Activated CD8-positive, alpha-beta memory T cell treated with anti-CD3 and anti-CD28 coated beads for 4 hours (primary cell): ENCODE measurements at places on chromosomes 2 and 18.

GRCh38 chr2:62744603-62745002 lies 39.1 kb downstream of the EHBP1 start:
- DNase-seq, result no peak

GRCh38 chr2:222284466-222284865 lies 14.3 kb downstream of the PAX3 start:
- no peak for DNase-seq

GRCh38 chr2:44779793-44780192 lies 161.7 kb upstream of the SIX3 start:
- no peak for DNase-seq

- DNase-seq, result no peak
Measured at GRCh38 chr2:160565099-160565845, 71.7 kb upstream of the RBMS1 start.

GRCh38 chr2:64989126-64989981 lies at the start of gene SLC1A4:
TSS of gene SLC1A4 (plus strand) at chr2:64989399. CDS start at chr2:64989644, 245 bp downstream.
- peak; percentile 69 for DNase-seq

GRCh38 chr18:74249181-74249968 lies 42.4 kb downstream of the CYB5A start:
- no peak for DNase-seq

GRCh38 chr2:74554820-74555531 lies 456 bp downstream of the DOK1 start:
- DNase-seq, result no peak

GRCh38 chr2:74756356-74756890 lies 77.5 kb upstream of the HK2 start:
- DNase-seq, result no peak

GRCh38 chr2:67965246-67965645 lies 97.6 kb downstream of the C1D start:
- DNase-seq, result no peak

GRCh38 chr2:201984800-201985525 lies 48.7 kb upstream of the FZD7 start:
- DNase-seq, result no peak

DNA sequence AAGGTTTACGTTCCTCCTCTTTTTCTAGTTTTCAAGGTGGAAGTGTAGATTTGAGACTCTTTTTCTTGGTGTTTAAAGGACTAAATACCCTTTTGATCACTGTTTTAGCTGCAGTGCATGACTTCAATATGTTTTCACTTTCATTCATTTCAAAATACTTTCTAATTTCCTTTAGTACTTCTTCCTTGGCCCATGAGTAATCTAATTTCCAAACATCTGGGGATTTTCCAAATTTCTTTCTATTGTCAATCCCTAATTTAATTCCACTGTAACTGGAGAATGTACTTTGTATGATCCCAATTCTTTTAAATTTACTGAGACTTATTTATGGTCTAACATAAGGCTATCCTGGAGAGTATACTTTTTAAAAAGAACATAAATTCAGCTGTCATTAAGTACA lies 3.8 kb upstream of the RHBDD1 start:
- no peak for DNase-seq

DNA sequence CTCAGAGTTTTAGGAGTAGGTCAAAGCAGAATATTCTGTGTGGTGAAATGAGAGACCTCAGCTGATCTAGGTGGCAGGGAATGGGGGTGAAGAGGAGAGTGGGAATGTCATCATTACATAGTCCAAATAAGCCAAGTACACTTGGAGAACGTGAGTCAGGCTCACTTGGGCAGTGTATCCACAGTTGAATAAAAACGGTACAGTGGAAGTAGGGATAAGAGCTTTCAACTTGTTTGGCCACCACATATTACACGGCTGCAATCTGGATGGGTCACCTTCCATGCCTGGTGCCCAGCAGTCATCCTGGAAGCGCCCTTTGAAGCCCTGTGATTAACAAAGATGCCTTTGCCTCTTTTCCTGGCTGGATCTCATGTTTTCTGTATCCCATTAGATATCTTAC lies 28.6 kb downstream of the MIB1 start:
- DNase-seq, result no peak

DNA sequence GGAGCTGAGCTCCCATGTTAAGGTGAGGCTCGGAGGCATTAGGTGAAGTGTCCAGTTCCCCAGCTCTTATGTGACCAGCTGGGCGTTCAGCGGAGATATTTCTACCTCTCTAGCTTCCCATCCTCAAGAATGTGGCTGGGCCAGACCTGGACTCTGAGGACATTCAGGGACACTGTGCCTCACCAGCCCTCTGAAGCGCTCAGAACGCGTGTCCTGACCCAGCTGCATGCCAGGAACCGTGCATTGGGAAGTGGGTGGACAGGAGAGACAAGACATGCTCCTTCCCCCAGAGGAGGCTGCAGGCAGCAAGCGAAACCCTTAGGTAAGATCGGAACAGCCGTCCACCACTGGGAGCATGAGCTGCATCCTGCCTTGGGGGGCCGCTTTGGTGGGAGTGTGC lies 38.0 kb upstream of the GPAT2 start:
- no peak for DNase-seq

GRCh38 chr2:197239434-197239833 lies 71.1 kb downstream of the ANKRD44 start:
- no peak for DNase-seq

GRCh38 chr2:71832844-71833243 lies 314.8 kb downstream of the CYP26B1 start:
- DNase-seq, result no peak

GRCh38 chr2:52340171-52340570 lies 1308.2 kb upstream of the NRXN1 start:
- no peak for DNase-seq

GRCh38 chr2:10080536-10081304 lies 509 bp upstream of the CYS1 start:
- no peak for DNase-seq

DNA sequence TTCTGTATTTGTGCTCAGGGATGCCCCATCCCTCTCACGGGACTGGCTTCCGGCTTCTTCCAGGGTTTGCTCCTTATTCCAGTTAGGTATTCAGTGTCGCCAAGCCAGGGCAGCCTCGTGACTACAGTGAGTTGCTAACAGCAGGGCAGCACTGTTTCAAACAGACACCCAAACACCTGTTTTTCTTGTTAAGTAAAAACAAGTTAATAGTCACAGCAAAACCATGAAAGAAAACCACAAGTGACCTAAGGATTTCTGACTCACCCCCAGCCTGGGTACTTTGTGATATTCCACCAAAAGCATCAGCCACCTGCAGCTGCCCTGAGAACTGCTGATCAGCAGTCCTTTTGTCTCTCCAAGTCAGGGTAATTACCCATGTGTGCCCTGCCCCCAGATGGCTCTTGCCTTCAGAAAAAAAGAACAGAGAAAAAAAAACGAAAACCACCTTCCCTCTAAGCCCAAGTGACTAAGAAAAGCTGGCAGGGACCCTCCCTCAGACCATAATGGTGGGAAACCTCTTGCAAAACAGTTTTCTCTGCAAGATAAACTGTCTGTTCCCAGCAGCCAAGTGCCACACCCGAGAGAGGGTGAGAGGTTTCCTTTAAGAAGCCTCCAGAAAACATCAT lies 178.2 kb downstream of the ANAPC1 start:
- DNase-seq, result peak; percentile 13

GRCh38 chr2:197215748-197216360 lies 94.7 kb downstream of the ANKRD44 start:
- no peak for DNase-seq

GRCh38 chr2:133837441-133838094 lies 269.3 kb upstream of the NCKAP5 start:
- no peak for DNase-seq

DNA sequence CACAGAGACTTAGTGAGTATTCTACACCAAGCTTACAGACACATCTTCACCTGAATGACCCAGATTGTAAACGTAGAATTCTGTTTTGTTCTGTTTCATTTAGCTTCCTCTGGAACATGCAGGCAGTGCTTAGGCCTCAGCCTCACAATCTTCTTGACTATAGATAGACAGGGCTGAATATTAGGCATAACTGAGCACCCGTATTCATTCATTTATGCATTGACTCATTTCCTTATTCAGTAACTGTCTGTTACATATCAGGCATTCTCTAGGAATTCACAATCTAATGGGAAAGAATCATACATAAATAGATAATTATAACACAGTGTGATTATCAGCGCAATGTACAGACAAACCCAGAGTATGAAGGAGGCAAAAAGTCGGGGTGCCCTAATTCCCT lies 124.9 kb upstream of the ETAA1 start:
- DNase-seq, result no peak

DNA sequence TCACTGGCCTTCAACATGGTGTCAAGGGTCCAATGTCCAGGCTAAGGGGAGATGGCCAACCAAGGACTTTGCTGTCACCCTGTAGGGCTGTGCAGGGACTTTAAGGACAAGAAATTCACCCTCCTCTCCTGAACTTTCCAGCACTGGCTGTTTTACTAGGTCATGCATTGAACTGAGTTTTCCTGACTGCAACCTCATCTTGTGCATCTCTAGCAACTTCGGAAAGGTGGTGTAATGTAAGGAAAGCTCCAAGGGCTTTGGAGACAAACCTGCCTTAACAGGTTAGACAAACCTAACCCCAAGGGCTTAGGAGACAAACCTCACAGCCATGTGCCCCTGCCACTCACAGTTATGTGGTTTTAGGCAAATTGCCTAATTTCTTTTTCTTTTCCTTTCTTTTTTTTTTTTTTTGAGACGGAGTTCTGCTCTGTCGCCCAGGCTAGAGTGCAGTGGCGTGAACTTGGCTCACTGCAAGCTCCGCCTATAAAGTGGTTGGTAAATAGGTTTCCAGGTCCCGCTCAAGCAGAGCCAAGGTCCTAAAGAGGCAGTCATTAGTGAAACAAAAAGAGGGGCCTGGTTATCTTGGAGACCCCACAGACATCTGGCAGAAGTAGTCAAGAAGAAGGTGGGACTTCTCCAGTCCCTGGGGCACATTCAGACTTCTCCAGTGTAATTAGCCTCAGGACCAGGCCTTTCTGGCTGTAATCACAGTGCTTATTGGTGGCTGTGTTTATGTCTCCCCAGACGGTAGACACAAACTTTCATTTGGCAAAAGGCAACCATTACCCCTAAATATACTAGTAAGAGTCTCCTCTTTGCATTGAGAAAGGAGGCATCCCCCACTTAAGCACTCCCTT lies 37.6 kb upstream of the PMAIP1 start:
- no peak for DNase-seq

GRCh38 chr18:74493689-74494088 lies 2.5 kb upstream of the CNDP2 start:
- DNase-seq, result peak; percentile 31

DNA sequence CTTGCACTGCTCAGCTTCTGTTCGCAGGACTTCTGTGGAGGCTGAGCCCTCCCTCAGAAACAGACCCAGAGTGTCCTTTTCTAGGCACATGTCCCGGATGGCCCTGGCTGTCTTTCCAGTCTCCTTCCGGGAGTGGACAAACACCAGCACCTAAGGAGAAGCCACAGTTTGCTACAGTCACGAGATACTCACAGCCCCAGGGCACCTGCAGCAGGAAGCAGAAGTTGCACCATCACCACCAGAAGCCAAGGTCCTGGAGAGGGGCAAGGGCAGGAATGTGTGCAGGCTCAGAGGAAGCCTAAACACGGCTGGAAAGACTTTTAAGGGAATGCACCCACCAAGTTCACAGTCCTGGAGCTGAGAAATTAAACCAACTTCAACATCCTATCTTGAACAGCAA lies 13.6 kb downstream of the SNRNP200 start:
- DNase-seq, result no peak

DNA sequence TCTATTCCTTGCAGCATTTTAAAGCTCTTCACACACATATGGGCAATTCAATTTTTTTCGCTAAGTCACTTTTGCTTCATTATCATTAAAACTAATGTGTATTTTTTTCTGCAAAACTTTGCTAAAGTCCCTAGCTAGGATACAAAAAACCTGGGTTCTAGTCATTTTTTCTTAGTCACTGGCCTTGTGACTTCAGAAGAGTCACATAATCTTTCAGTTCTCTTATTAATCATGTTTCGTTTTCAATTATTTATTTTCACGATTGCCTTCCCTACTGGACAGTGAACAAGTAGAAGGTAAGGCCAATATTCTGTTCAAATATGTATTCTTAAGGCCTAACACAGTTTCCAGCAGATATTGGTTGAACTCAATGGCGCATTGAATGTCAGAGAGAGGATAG lies 60.9 kb upstream of the CYRIA start:
- no peak for DNase-seq

DNA sequence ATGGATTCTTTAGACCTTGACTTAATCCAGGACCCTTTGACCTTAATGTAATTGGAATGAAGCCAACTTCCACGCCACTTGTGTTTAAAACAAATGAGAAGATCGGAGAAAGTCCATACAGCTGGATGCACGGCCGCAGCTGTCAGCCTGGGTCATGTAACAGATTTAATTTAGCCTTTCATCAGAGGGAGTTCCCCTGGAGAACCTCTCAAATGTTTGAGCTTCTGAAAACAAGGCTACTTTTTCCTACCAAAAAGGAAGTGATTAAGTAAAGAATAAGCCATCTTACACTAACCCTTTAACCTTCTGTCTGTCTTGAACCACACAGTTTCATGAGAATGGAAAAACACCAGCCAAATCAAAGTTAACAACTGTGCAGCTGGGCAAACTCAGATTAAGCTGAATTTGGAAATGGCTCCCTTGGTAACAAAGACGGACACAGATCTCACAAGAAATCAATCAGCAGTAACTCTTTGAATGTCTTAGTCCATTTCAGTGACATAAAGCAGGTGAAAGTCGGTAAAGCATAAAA lies 103.6 kb downstream of the DOCK10 start:
- DNase-seq, result no peak

DNA sequence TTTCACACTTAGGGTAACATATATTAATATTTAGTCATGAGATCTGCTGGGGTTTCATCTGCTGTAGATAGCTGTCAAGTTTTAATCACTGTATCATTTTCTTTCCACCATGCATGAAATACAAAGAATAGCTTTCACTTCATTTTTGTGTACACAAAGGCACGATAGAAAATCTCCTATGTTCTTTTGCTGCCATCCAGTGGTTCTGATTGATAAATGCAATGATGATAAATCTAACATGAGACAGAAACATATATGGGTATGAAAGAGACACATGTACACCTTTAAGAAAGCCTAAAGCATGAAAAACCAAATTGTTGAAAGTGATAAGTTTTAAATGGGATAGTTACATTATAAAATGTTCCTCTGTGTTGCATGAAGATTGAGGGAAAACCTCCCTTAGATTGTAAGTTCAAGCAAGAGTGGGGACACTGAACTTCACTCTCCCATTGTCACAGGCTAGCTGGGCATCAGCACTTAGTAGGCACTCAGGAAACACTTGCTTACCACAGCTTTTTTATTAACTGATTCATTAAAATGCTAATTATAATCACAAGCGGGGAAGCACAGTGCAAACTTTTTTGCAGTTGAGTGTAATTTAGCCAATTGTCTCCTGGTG lies 31.2 kb downstream of the C1D start:
- DNase-seq, result no peak

GRCh38 chr2:237207646-237208045 lies 122.0 kb downstream of the COPS8 start:
- DNase-seq, result no peak
